Putamen (tissue), 1 donor: ENCODE measurements at places on chromosomes 1 and 21.
A peak's percentile ranks its signal among the peaks of the same experiment; 100 is the strongest.

- DNase-seq, result peak; percentile 69
These were observed 161.5 kb downstream of the DNM3 start for GRCh38 chr1:172002725-172003345.

DNA sequence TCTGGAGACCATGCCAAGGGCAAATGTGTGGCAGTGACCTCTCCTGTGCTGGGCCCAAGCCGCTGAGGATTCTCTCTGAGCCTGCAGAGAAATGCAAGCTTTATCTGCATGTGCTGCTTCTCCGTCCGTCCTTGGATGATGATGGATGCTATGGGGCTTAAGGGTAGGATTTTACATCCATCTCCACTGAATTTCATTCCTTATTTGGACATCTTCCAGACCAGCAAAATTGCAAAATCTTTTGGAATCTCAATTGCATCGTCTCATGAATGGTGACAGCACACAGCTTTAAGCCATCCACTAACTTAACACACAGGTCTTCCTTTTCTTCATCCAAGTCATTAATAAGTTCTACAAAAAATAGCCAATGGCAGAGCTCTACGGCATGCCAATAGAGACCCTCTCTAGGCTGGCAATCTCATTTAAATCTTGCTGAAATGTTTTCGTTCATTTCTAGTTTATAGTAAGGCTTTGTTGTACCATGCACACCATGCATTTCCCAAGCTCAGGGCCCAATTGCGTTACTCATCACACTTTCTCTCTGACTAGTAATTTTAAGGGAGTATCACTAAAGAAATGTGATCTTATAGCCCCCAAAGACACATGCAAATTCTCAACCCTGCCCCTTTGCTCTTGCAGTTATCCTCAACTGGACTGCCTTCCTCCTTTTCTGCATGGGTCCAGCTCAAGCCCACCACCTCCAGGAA lies 11.1 kb downstream of the BATF3 start:
- DNase-seq, result no peak

DNA sequence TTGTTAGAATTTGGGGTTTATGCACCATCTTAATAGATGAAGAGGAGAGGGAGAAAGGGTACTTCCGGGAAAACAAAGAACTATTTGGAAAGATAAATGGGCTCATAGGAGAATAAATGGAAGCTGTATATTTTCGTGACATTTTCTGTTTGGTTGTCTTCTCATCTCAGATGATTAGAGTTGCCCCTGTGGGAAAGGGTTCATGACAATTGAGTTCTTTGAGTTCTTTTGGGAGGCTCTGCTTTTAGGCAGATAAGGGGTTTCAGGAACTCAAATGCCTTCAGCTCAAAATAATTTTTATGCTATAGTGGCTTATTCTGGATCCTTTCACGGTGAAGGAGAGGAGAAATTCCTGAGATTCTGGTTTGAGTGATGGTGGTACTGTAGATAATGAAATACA lies 63.6 kb downstream of the CAMTA1 start:
- no peak for DNase-seq

DNA sequence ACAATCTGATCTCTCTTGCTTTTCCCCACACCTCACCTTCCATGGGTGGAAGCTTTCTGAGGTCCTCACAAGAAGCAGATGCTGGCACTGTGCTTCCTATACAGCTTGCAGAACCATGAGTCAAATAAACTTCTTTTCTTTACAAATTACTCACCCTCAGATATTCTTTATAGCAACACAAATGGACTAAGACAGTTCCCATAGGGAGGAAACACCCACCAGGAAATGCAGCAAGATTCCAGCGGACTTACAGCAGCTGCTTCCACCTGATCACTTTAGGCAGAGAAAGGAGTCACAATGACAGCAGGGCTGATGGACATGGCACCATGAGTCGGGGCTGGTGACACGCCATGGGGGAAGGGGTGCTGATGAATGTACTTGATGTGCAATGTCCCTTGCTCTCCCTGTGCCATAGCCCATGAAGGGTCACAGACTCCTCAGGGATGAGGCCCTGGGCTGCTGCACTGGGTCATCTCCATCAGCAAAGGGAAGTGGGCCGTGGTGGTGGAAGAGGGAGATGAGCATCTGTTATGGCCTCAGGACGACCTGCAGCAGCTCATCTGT lies 53.9 kb downstream of the PRSS38 start:
- DNase-seq, result no peak

GRCh38 chr1:185408700-185409270 lies 91.7 kb upstream of the IVNS1ABP start:
- DNase-seq, result no peak

GRCh38 chr1:44047131-44047530 lies 15.9 kb upstream of the SLC6A9 start:
- DNase-seq, result no peak

DNA sequence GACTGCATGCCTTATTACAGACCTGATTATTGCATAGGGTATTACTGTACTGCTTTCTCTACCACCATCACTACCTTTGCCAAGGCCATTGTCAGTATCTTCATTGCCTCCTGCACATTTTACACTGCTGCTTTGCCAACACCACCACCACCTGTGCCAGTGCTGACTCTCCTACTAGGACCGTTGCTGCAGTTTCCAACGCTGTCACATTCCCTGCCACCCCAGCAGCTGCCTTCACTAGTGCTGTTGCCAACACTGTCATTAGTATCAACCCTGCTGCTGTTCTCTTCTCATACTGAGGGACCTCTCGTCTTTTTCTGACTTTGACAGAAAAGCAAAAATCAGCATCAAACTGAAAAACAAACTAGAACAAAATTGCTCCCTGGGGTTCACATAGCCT lies 394.9 kb upstream of the B3GALT2 start:
- DNase-seq, result no peak

- DNase-seq, result no peak
These were observed 78.1 kb downstream of the DHRS3 start for GRCh38 chr1:12539705-12540579.

DNA sequence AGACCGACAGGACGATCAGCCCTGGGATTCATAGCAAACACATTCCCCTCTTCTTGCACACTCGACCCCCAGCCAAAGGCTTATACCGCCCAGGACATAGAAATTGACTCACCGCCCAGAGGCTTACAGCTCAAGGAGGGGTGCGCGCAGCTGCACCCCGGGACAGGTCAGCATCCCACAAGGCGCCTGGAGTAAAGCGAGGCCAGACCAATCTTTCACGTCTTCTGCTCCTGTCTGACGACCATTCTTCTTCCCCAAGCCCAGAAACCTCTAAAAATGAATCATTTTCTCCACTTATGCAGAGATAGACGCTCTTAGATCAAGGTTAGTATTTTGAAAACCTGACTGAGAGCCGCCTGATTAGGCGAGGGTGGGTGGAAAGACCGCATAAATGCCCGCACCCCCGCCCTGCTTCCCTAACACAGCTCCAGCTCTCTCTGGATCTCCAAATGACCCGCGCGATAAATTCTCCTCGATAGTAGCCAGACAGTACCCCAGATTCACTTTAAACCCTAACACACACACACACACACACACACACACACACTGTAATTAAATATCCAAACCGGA lies 1.9 kb upstream of the LHX8 start:
- DNase-seq, result no peak

DNA sequence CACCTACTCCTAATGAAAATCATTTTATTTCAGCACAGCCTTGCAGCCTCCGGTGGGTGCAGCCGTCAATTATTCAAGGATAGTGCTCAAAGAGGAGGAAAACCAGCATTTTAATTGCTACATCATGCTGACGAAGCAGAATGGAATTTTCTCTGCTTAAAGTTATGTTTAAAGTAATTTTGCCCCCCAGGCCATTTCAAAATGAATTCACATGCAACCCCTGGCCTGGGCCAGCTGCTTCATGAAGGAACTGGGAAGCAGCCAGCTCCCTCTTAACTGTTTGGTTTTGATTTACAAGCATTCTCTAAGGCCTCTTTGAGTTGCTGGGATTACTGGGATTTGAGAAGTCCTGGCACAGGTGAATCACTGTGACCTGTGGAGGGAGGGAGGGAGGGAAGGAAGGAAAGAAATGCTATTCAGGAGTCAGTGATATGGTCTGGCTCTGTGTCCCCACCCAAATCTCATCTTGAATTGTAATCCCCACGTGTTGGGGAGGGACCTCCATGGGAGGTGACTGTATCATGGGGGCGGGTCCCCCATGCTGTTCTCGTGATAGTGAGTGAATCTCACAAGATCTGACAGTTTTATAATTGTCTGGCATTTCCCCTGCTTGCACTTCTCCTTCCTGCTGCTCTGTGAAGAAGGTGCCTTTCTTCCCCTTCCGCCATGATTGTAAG lies 66.0 kb downstream of the PGBD5 start:
- no peak for DNase-seq

GRCh38 chr1:49337251-49337650 lies 560.6 kb upstream of the BEND5 start:
- no peak for DNase-seq

DNA sequence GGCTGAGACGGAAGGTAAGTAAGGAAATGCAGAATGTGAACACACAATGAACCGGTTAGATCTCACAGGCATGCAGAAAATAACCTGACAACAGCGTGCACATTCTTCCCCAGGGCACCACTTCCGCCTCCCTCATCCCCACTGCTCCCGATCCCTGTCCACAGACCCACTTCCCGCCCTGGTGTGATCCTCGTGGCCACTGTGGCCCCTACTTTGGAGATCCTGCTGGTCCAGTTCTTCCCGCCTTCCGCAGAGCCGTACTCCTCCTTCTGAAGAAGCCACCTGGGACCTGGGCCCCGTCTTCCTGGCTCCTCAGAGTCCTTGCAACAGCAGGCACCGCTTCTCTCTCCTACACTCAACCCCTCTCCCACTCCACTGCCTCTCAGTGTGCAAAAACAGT lies 1.4 kb upstream of the GSTM4 start:
- DNase-seq, result no peak

- no peak for DNase-seq
These were observed 20.3 kb downstream of the STK40 start for GRCh38 chr1:36365381-36365780.

DNA sequence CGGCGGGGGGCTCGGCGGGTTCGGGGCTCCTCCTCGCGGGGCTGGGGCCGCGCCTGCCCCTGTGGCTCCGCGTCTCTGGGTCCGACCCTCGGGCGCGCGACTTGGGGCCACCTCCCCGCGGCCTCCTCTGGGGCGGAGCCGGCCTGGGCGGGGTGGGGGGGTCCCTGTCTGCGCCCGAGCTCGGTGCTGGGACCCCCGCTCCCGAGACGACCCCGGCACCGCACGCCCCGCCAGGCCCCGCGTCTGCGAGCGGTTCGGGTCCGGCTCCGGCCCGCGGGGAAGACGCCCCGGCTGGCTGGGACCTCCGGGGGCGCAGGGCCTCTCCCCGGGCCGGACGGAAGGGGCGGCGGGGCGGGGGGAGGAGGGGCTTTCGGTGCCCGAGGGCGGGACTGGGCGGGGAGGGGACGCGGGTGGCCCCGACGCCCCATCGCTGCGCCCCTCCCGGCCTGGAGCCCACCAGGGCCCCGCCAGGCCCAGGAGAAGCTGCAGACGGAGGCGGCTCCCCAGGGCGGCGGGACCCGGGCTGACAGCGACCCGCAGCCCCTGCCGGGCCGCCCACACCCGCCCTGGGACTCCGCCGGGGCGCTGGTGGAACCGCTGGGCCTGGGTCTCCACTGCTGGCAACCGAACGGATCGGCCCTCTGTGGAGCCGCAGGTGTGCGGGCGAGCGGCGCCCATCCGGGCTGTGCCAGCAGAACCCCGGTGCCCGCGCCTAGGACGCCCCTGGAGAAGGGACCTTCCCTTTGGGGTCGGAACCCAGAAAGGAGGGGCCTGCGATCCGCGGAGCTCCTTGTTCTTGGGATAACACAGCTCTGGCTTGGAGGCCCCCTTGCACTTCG lies 610 bp downstream of the COL6A2 start:
- no peak for DNase-seq

DNA sequence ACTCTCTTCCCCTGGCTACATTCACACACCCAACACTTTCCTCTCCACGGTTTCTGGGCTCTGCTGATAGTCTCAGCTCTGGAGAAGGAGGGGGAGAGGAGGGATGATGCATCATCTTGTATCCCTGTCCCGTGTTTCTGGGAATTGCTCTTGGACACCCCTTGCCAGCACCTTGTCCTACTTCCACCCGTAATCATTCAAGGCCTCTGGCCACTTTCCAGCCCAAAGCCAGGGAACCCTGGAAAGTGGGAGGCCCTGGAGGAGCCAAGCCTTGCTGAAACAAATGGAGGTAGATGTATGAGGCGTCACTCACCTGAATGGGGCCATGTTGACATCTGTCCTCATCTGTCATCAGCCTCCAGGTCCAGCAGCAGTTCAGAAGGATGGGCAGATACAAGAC lies 4.4 kb downstream of the PLEKHO1 start:
- no peak for DNase-seq

DNA sequence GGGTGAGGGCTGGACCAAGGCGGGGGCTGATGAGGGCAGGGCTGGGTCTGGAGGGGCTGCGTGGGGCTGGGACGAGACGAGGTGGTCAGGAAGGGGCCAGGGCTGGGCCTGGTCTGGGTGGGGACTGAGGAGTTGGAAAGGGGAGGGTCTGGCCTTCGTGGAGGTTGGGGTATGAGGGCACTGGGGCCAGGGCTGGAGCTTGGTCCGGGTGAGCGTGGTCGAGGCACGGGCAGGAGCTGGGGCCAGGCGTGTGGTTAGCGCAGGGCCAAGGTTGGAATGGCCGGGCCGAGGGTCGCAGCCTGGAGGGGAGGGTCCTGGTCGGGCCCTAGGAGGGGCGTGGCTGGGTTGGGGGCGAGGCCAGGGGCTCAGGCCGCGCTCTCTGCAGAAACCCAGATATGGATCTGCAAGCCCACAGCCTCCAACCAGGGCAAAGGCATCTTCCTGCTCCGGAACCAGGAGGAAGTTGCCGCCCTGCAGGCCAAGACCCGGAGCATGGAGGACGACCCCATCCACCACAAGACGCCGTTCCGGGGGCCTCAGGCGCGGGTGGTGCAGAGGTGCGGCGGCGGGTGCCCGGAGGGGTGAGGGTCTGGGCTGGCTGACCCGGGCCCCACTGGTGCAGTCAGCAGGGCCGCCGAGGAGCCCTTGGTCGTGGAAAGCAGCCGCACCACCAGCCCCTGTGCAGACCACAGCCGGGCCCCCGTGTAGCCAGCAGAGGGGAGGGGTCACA lies 9.0 kb downstream of the TTLL10 start:
- DNase-seq, result no peak

DNA sequence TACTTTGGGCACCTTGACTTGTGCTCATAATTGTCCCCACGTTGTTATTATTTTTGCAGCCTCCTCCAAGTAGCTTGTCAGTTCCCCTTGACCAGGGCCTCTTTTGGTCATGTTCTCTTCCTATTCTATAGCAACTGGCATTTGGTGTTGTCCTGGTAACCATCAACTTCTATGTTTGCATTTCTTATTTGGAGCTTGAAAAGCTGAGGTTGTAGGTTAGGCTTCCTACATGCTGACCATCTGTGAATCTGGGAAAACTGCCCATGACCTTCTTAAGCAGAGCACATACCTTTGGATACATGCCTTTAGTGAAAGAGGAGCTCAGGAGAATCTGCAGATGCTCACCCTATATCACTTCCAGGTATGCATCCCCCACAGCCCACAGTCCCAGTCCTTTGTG lies 160.8 kb downstream of the HHAT start:
- DNase-seq, result no peak

GRCh38 chr1:111600886-111601386 lies 18.7 kb upstream of the RAP1A start:
- DNase-seq, result no peak
